ENCODE measurements at places on chromosomes 5 and 9.

DNA sequence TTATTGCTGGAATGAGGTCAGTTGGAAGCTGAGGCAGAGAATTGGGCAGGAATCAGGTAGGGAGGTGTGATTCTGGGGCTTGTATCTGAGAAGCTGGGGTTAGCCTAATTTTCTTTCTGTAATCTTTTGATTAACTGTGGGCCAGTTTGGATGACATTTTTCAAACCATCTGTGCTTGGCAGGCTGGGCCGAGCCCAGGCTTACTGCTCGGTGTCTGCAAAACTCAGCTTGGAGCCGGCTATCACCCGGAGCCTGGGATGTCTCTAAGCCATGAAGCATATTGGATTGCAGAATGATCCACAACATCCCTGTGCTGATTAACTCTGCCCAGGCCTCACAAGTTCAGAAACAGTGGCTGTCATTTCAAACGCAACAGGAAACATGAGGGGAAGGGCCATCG, 26.5 kb downstream of the KCNMB1 start:
- no peak for DNase-seq

DNA sequence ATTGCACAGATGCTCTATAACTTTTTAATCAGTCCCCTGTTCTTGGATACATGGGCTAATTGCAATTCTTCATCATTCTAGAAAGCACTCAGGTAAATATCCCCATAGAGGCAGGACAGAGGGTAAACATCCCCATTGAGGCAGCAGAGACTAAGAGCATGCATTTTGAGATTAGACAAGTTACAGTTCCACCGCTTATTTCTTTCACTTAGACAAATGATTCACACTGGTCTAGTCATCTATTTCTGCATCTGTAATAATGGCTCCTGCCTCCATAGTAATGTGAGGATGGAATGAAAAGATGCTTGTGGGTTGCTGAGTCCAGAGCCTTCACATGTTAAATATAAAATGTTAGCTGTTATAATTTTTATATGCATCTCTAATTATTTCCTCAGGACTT, 276.9 kb downstream of the ARHGAP26 start:
- no peak for DNase-seq

- DNase-seq = no peak
Measured at GRCh38 chr5:133400120-133400519, 212.2 kb downstream of the FSTL4 start.

DNA sequence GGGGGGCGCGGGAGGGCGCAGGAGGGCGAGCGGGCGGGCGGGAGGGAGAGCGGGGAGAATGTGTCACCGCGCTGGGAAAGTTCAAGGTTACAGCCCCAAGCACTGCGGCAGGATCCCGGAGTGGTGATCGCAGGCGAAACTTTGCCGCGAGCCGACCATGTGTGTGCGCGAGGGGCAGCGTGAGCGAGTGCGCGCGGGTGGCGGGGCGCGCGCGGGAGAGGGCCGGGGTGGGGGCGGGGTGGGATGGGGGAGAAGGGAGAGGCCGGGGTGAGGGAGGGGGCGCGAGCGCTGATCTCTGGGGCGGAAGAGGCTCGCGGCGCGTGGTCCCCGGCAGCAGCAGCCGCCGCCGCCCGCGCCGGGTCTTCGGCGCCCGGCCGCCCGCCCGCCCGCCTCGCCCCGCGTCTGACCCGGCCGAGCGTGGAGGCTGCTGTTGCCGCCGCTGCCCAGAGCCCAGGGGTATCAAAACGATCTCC, at the start of gene NFIB:
TSS of gene NFIB (minus strand) at position 191 of the 473 bp plus-strand sequence. CDS start 630 bp downstream, outside the sequence.
- DNase-seq = peak; percentile 42

All from AG08396 (cell line).